SK-MEL-5 (cell line): ENCODE measurements at places on chromosomes 4 and X. TPM values are rescaled to one million over a fixed set of nuclear protein-coding genes. Genes with fewer than 3 reads are reported as not detected.

The GRPEL1 gene
- total RNA-seq: 69.6 and 70.6 TPM in 2 replicates

The HTR2C gene
- total RNA-seq: not detected in 2 replicates

The PRPS1 gene
- total RNA-seq: 39.8 and 39.9 TPM in 2 replicates

The PDCL2 gene
- total RNA-seq: not detected in 2 replicates

The HTRA3 gene
- 0.05 TPM in 1 of 2 replicates, not detected in the other for total RNA-seq

The TCEANC gene
- 4.1 and 5.4 TPM in 2 replicates for total RNA-seq

The MAGED2 gene
- 84.7 and 92.2 TPM in 2 replicates for total RNA-seq

The MAGED4B gene
- total RNA-seq: 13.0 and 32.1 TPM in 2 replicates

The HS3ST1 gene
- total RNA-seq: 0.21 and 1.3 TPM in 2 replicates

The TREX2 gene
- 0.19 and 0.40 TPM in 2 replicates for total RNA-seq

The GABRG1 gene
- 0.03 TPM in 1 of 2 replicates, not detected in the other for total RNA-seq

The HSPA4L gene
- 5.5 and 6.1 TPM in 2 replicates for total RNA-seq
